ENCODE measurements at places on chromosomes 11 and 22.

GRCh38 chr22:23576681-23577080 lies 3.4 kb downstream of the IGLL1 start:
- DNase-seq: no peak

DNA sequence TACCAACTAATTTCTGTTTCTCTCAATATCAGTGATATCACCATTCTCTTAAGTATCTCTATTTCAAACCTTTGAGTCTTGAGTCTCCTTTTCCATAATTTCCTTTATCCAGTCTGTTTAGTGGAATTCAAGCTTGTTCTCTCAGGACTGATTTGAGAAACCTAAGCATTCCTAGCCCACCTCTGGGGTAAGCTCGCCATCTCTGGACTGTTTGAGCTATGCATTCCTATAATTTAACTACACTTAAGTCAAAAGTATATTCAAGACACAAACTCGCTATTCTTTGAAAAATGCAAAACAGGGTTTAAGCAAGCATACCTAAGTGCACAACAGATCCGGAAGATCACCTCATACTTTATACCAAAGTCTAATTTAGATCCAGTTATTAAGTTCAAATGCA lies 2.1 kb upstream of the DLAT start:
- no peak for DNase-seq

DNA sequence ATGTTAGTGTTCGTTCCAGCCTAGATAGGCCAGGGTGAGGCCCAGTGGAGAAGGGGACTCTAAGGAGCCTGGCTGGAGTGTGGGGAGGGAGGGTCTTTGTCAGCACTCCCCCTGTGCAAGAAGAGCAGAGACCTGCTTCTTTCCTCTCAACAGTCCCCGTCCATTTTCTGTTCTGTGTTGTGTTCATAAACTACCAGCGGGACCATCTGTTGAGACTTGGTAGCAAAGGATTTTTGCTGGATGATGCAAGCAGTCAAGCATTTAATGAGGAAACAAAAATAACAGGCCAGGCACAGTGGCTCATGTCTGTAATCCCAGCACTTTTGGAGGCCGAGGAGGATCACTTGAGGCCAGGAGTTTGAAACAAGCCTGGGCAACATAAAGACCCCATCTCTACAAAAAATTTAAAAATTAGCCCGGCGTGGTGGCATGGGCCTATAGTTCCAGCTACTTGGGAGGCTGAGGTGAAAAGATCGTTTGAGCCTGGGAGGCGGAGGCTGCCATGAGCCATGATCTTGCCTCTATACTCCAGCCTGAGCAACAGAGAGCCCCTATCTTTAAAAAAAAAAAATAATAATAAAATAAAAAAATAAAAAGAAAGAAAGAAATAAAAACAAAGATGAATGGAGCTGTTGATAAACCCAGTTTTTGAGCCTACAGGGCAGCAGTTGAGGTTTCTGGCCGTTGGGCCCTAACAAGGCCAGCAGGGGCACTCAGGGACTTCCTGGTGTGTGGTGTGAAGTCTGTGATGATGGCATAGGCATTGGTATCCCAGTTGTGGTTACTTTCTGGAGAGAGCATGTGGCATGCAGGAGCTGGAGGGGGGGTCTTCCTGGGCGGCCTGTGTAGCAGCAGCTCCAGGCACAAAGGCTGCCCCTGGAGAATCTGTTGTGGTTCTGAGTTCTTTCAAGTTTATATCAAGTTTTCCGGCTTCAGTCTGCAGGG lies 1.7 kb upstream of the TXNRD2 start:
- DNase-seq: no peak

DNA sequence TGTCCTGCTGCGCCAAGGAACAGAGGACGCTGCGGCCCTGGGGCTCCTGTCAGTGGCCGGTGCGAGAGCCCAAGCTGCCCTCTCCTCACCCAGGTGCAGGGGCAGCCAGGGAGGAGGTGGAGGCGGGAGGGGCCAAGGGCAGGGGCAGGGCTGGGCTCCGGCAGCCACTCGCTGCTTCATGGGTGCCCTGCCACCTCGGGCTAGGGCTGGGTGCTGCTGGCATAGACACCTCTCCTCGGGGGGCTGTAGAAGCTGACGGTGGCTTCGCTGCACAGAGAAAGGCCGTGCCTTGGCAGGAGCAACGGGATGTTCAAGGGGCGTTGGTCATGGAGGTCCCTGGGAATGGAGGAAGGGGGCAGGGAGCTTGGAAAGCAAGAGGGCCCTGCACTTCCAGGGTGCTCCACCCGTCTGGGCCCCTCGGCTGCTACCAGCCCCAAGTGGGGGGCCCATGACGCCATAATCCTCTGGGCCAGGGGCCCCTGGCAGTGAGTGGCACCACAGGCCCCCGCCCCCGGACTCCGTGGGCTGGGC lies 1.6 kb upstream of the TBX1 start:
- no peak for DNase-seq

DNA sequence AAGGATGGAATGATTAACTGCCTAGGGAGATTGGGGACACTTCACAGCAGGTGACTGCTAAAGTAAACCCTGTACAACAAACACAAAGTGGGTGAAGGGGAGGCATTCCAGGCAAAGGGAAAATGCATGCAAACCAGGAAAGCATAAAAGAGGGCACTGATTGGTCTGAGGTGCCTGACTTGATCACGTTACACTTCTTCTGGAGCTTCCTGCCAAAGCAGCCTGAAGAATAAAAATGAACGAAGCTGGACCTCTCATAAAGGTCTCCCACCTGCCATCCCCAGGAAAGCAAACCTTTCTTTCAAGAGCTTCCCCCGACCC lies 46.7 kb upstream of the SCUBE2 start:
- DNase-seq: no peak

DNA sequence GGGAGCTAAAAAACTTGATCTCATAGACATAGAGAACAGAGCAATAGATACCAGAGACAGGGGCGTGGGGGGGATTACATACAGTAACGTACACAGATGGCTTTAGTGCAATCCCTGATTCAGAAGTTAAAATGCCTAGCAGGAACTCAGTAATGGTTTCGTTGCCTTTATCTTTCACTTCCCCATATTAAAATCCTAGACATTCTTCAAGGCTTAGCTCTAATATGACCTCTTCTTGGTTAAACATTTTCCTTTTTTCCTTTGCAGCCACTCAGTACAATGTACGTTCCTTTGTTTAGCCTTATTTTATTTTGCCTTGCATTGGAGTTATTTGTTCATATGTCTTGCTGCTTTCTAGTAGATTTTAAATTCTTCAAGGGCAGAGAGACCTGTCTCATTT lies 104.9 kb downstream of the C11orf87 start:
- no peak for DNase-seq

DNA sequence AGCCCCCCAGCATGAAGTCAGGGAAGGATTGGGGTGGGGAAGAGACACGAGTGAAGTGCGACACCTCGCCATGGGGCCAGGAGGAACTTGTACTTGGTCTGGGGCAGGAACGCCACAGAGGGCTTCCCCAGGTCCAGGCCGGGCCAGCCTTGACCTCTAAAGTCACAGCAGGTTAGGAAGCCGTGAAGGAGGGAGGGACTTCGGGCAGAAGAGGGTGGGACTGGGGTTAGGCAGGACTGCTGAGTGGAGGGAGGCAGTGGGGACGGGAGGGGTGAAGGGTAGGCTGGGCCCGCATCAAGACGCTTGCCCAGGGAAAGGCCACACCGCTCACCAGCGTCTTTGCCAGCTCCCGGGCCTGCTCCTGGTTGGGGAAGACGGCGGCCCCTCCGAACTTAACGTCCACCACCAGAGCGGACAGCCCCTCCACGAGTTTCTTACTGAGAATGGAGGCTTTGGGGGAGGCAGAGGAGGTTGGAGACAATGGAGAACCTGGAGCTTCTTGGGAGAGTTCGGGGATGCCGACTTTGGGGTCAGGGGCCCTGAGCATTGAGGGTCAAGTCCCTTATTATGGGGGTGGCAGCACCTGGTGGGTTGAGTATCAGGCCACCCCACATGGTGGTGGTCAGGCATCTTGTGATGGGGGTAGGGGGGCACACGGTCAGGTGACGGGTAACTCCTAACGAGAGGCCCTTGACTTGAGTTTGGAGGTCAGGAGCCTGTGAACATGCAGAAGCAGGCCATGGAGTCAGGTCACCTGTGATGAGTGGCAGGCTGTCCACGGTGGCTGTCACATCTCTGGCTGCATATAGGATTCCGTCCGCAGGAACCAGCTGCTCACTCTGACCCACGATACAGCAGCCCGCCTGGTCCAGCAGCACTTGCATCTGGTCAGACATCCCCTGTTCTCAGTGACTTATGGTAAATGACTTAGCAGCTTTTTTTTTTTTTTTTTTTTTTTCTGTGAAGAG lies 1.7 kb upstream of the SCO2 start:
- DNase-seq: peak; percentile 71

All from stimulated activated naive CD8-positive, alpha-beta T cell treated with anti-CD3 and anti-CD28 coated beads, Interleukin-15, Interleukin-2, amounts not matched to agents 100 U/mL and 50 U/mL, for 24 hours (primary cell).